Substantia nigra (tissue), 51 donors: ENCODE measurements at places on chromosomes 6 and 20.

DNA sequence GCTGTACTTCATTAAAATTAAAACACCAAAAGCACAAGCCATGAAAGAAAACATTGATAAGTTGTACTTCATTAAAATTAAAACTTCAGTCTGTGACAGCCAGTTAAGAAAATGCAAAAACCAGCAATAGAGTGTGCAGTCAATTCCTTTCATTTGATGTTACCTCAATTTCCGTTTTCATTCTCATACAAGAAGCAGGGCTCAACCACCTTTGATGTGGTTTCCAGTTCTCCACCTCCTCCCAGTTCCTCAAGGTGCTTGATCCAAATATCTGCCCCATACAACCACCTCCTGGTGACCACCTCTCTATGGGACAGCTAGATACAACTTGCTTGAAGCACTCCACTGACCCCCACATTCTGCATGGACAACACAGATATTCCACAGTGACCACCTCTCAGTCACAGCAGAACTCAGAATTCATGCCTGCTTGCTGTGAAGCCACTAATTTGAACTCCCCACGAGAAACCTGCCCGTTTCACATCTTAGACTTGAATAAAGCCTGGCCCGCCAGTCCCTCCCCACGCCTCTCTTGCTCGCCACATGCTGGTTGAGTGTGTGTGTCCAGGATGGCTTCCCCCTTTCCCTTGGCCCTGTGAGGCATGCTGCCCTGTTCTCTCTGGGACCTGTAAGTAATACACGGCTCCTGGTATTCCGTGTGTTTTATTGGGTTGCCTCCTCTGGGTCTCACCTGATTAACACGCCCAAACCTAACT, 66.1 kb downstream of the FAM50B start:
- no peak for DNase-seq

DNA sequence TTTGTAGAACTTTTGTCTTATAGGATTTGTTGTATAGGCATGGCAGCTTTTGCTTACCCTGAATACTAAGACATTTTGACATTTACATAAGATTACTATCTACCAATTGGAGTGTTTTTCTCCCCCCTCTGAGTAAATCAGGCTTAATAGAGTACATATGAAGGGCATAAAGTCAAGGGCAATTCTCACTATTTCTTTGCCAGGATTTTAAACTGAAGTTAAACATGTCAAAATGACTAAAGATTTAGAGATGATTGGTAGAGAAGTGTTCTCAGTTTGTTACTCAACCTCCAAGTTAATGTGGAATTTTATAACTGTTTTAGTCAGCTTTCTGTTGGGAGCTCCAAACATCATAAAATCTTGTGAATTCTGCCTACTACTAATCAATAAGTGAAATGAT, 157.8 kb downstream of the CDKAL1 start:
- DNase-seq: no peak

GRCh38 chr6:111551521-111552231, 54.0 kb downstream of the TRAF3IP2 start:
- no peak for DNase-seq

DNA sequence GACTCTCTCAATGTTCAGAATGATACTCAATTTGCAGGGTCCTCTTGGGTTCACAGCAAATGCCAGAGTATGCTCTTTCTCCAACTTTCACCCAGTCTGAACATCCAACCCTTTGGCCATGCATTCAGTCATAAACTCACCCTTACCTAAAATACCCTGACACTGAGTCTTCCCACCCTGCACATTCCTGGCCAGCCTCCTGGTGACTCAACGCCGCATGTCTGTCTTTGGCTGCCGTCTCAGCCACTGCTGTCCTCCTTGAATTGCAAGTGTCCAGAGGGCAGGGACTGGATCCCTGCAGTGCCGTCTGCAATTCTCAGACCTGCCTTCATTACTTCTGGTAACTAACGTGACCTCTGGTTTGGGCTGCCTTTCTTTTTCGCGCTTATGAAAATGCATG, 593.4 kb downstream of the QKI start:
- no peak for DNase-seq

GRCh38 chr20:37598575-37599342, 71.1 kb upstream of the BLCAP start:
- DNase-seq: no peak

DNA sequence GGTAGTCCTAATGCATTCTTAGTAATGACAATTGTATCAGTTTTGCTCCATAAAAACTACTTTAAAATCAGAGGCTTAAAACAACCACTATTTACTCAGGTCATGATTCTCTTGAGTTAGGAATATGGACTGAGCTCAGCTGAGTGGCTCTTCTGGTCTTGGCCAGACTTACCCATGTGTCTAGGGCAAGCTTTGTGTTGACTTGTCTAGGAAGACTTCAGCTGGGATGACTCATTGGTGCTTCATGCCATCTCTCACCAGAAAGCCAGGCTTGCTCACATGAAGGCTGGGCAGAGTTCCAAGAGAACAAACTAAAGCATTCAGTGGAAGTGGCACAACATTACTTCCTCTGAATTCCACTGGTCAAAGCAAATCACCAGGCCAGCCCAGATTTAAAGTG, 155.3 kb downstream of the DHX35 start:
- DNase-seq: no peak

GRCh38 chr6:11025921-11026635, 18.0 kb downstream of the ELOVL2 start:
- DNase-seq: no peak

DNA sequence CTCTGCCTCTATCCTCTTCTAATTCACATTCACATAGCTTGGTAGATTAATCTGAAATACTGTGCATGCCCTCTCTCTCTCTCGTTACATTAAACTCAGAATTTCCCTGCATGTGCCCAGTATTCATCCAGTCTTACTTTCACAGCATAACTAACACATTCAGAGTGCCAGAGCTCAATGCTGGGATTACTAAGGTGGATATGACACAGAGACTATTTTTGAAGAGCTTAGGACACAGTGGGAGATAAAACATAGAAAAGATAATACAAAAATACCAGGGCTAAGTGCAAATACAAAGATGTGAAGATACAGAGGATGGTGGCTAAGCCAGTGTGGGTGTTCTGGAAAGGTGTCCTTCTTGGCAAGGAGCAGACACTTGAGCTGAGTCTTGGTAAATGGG, 6.3 kb downstream of the SYNE1 start:
- no peak for DNase-seq

- no peak for DNase-seq
Measured at GRCh38 chr6:162868397-162868796, 140.6 kb downstream of the PACRG start.

DNA sequence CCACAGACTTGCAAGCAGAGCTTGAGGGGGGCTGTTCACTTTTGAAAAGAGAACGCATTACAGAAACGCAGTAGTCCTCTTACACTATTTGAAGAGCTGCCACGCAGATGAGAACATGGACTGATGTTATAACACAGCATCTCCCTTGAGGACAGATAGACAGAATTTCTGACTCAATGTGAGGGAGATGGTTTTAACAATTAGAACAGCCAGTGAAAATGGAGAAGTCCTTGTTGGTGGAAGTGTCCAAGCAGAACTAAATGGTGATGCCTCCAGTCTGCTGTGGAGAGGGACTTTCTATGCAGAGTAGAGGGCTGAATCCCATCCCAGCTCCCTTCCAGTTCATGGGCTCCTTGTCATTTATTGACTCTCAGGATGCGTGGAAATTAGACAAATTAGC, 100.0 kb downstream of the RREB1 start:
- no peak for DNase-seq

- DNase-seq: peak; percentile 87
Measured at GRCh38 chr20:25407311-25408169, at the start of gene GINS1. TSS of gene GINS1 (plus strand) at chr20:25407673. CDS start at chr20:25407821, 148 bp downstream.

- DNase-seq: no peak
Measured at GRCh38 chr6:2464641-2465040, 219.2 kb upstream of the GMDS start.

GRCh38 chr6:39804466-39805065, 12.4 kb downstream of the DAAM2 start:
- no peak for DNase-seq

GRCh38 chr6:79396625-79397024, 140.6 kb downstream of the LCA5 start:
- DNase-seq: no peak

DNA sequence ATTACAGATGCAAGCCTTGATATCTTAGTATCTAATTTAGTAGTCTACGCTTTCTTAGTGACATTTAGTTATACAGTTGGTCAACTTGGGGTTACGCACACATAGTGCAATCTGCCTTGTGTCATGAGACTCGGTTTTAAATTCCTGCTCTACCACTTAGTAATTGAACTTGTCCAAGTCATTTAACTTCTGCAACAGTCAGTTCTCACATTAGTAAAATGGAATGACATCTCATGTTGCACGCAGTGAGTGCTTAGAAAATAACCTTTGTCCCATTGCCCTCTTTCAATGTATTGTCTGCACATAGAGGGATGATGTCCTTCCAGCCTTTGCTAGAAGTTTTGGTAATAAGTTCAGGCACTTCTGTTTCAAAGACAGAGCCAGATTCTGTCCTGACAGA, 48.6 kb downstream of the TMEM170B start:
- no peak for DNase-seq

GRCh38 chr6:112330071-112330878, 16.9 kb upstream of the RFPL4B start:
- no peak for DNase-seq

GRCh38 chr6:168374051-168374502, 54.5 kb upstream of the DACT2 start:
- no peak for DNase-seq

DNA sequence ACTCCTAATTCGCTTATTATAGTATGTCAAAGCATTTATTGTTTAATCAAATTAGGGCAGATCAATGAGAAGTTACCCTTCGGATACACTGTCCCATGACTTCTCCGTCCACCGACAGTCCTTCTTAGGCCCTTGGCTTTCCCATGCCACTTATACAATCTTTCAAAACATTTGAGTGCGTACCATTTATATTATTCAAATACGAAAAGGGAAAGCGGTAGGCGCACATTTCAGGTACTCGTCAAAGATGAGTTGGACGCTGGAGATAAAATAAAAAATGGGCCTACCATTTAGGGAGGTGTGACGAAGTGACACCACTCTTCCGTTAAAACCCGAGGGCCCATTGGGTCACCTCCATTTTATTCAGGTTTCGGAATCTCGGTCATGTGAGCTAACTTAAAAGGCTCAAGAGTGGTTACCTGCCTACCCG, 542 bp upstream of the AFG1L start:
- no peak for DNase-seq

DNA sequence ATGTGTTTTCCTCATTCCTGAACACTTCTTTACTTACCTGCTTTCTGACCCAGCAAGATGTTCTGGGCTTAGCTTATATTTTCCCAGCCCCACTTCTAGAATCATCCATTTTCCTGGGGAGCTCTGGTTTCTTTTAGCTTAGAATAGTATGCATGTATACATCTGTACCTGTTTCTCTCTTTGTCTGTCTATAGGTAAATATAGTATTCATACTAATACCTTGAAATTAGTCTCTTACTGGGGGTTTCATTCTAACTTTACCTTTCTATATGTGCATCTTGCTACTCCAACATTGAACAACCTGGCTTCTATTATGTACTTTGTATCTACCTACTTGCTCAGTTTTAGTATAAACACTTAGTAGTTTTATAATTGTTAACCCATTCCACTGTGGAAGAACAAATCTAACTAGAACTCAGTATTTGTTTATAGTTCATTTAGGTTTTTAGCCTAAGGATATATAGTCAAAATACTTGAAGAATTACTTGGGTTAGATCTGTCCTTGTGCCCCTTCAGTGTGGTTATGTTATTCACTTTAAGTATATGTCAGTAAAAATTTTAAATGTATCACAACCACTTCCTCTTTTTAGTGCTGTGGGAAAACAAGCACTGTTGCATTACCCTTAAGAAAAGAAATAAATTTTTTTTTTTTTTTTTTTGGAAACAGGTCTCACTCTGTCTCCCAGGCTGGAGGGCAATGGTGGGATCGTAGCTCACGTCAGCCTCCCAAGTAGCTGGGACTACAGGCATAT, 54.0 kb downstream of the ASXL1 start:
- DNase-seq: no peak

DNA sequence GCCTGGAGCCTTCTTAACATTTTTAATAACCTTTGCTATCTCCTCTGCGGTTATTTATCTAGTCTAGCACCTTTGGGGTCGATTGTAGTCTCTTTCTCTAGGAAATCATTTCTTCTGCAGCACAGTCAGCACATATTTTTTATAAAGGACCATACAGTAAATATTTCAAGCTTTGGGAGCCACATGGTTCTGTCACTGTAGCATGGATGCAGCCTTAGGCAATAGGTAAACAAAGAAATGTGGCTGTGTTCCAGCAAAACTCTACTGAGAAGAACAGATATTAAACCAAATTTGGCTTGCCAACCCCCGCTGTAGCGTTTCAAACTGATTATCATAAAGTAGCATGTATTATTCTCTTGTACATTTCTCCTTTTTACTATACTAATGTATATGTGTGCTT, 95.7 kb downstream of the SLC23A2 start:
- no peak for DNase-seq

DNA sequence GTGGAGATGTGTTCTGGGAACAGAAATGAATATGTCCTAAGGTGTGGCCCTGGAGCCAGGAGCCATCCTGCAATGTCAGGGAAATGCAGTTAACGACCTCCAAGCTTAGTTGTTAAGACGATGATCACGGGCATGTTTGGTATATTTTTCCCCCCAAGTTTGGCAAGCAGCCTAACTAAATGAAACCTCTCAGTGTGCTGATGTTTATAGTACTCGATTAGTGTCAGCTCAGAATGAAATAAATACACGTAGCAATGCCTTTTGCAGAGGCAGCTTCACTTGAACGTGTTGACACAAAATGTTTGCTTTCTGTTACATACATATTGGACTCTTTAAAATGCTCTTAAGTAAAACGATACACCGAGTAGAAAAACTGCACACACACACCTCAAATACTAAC, 76.2 kb upstream of the OLIG3 start:
- no peak for DNase-seq

DNA sequence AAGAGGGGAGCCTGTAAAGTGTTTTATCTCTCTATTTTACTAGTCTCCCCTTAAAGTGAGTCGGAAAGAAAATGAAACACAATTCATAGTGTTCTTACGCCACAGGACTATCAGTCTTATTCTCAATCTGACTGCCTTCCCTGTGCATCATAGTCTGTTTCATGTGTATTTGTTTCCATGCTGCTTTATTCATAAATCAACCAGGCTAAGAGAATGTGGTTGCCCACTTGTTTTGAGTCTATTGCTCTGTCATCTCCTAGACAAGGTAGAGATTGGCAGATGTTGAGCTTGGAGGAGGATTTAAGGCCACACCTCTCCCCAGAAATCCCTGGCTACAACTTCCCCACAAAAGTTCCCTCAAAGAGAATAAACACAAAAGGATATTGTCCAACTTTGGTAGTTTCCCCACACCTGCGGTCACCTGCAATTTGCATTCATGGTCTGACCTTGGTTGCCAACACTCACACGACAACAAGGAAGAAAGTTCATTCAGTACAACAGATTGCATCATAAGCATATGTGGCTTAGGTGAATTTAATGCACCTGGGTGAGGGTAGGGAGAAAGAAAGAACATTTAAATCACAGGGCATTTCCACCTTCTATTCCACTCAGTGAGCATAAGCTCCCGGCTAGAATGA, 167.1 kb upstream of the FBXL4 start:
- DNase-seq: no peak

DNA sequence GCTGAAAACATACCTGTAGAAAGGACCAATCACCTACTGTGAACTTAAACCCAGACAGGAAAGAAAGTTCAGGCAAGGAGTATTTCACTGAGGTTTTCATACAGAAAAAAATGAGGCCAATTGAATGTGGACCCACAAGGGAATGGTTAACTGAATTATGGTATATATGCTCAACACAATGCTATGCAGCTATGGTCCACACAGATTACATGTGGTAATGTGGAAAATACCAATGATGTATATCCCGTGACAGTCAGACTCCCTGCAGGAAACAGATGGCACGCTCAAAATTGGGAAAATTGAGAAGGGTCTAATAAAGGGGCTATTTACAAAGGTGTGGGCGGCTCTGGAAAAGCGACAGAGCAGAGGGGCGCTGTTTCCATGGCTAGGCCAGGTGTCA, 47.1 kb upstream of the PIM1 start:
- DNase-seq: no peak
